ENCODE measurements at places on chromosomes 13 and 19.
A peak's percentile ranks its signal among the peaks of the same experiment; 100 is the strongest.

GRCh38 chr13:105144020-105144419, 1391.4 kb downstream of the EFNB2 start:
- H3K36me3 ChIP-seq = no peaks in the 10 kb centered on the region
- no peak overlapping the region for H3K27ac ChIP-seq
- no peak for DNase-seq
- no peak overlapping the region for H3K4me3 ChIP-seq
- H3K4me1 ChIP-seq = no peaks in the 10 kb centered on the region

GRCh38 chr19:17677002-17677401, 11.2 kb downstream of the UNC13A start:
- H3K36me3 ChIP-seq = no peaks in the 10 kb centered on the region
- H3K27ac ChIP-seq = no peak overlapping the region
- no peak overlapping the region for H3K4me3 ChIP-seq
- peaks cover 43% of the 10 kb centered on the region for H3K27me3 ChIP-seq

- no peak overlapping the region for H3K27ac ChIP-seq
- H3K4me3 ChIP-seq = no peak overlapping the region
- DNase-seq = no peak
- no peaks in the 10 kb centered on the region for H3K27me3 ChIP-seq
- H3K4me1 ChIP-seq = peaks cover 30% of the 10 kb centered on the region
- peaks cover 6% of the 10 kb centered on the region for H3K36me3 ChIP-seq
These were observed 127.0 kb downstream of the CDK8 start for GRCh38 chr13:26380930-26381329.

DNA sequence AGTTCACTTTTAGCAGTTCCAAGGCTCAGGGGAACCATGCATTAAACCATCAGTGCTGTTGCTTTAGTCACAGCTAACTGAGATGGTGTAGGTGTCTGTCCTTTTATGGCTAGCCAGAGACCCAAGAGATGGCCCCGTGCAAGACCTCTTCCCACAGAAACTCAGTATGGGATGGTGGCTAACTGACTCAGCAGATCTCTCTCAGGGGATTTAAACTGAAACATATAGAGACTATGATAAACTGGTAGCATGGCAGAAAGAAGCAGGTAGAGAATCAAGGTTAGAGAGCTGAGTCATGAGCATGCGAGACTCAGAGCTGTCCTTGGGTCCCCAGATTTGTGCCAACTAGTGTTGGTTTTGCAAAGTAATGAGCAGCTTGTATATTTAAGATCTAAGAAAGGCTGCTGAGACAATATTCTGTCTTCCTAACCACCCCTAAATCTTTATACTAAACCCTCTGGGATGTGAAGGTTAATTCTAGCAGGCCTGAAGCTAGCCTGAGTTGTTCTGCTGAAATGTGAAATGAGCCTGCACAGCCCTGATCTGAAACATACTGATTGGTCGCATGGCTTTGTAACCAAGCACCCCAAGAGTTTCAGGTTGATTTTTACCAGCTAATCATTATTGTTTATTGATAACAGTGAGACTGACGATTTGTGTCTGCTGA, 6.5 kb upstream of the SCEL start:
- H3K27me3 ChIP-seq = no peaks in the 10 kb centered on the region
- H3K4me1 ChIP-seq = no peaks in the 10 kb centered on the region

DNA sequence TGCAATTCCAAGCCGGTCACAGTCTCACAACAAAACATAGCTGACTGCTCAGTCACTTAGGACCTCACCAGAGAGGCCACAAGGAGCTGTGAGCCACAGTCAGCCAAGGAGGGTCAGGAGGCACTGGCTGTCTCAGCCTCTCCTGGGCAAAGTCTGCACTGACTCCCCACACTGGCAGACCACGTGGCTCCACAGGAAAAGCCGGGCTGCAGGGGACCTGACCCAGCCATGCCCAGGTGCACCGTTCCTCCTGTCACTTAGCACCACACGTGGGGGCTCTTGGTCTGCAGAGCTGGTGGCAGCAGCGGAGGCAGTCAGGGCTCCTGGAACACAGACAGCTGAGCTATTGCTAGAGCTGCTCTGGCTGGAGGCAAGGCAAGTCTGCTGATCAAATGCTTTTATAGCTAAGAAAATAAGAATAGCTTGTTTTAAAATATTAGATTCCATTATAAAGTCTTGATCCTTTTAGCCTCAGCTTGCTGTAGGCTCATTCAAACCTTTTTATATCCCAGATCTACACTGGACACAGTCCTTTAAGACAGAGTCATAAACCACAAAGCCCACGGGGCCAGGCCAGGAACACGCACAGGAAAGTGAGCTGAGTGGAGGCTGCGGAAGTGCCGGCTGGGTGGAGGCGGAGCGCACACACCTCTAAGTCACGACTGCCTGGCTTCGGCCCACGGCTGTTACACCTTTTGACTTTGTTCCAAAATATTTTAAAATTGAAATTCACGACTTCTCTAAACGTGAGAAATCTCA, 744.1 kb downstream of the UQCRFS1 start:
- H3K27ac ChIP-seq = no peak overlapping the region
- no peaks in the 10 kb centered on the region for H3K27me3 ChIP-seq
- H3K4me1 ChIP-seq = peaks cover 10% of the 10 kb centered on the region
- H3K36me3 ChIP-seq = no peaks in the 10 kb centered on the region
- no peak for DNase-seq

DNA sequence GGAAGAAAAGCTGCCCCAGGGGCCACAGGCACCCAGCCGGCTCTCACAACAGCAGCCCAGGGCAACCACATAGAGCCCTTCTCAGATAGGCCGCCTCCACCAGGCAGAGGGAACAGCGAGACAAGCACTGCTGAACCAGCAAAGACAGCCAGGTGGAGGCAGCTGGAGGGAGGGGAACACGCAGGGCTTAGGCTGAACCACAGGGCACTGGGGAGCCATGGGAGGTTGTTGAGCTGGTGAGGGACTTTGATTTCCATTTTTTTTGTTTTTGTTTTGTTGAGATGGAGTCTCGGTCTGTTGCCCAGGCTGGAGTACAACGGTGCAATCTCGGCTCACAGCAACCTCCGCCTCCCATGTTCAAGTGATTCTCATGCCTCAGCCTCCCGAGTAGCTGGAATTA, 3.5 kb downstream of the GAMT start:
- peak overlapping the region; percentile 51 for H3K4me3 ChIP-seq
- no peaks in the 10 kb centered on the region for H3K4me1 ChIP-seq
- no peak overlapping the region for H3K27ac ChIP-seq
- H3K27me3 ChIP-seq = no peaks in the 10 kb centered on the region
- no peaks in the 10 kb centered on the region for H3K36me3 ChIP-seq

GRCh38 chr19:3636506-3636905, 9.9 kb upstream of the CACTIN start:
- no peak for DNase-seq
- H3K4me3 ChIP-seq = no peak overlapping the region
- H3K36me3 ChIP-seq = no peaks in the 10 kb centered on the region
- H3K27ac ChIP-seq = no peak overlapping the region
- no peaks in the 10 kb centered on the region for H3K27me3 ChIP-seq

- H3K27me3 ChIP-seq = peaks cover 51% of the 10 kb centered on the region
- DNase-seq = peak; percentile 95
- H3K36me3 ChIP-seq = no peaks in the 10 kb centered on the region
- peak overlapping the region; percentile 14 for H3K27ac ChIP-seq
These were observed 2.0 kb downstream of the OLFM2 start for GRCh38 chr19:9934132-9934950.

DNA sequence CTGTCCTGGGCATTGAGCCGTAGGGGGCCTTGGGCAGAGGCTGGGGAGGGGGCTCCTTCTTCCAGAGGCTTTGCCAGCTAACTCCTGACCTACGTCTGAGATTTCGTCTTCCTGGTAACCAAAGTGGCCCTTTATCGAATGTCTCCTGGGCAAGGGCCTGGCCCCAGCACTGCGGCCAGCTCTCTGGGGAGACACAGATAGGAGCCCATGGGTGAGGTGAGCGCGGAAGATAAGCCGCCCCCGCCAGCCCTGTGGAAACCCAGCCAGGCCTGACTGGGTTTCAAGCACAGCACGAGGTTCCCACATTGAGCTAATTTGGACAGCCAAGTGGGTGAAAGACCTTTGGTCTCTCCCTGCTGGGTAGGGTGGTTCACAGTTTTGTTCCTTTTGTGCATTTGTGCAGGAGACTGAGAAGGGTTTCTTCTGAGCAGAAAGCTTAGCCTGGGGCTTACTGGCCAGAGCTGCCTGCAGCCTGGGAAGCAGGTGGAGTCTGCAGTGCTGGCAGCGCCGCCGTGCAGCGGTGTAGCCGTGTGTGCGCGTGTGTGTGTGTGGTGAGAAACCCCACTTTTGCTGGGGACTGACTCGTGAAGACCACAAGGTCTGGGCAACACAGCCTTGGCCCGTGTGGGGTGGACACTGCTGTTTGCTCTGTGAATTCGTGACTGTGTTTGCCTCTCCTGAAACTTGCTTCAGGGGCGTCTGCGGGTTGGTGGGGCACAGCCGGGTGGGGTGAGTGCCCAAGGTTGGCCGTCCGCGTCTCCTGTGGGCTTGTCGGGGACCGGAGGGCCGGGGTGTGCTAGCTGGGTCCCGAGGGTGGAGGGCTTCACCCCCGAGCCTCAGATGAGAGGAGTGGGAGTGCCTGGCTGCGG, 2.5 kb downstream of the BSG start:
- H3K27ac ChIP-seq = peak overlapping the region; percentile 75
- DNase-seq = no peak
- H3K4me1 ChIP-seq = peaks cover 31% of the 10 kb centered on the region
- H3K36me3 ChIP-seq = peaks cover 9% of the 10 kb centered on the region
- H3K27me3 ChIP-seq = peaks cover 13% of the 10 kb centered on the region

DNA sequence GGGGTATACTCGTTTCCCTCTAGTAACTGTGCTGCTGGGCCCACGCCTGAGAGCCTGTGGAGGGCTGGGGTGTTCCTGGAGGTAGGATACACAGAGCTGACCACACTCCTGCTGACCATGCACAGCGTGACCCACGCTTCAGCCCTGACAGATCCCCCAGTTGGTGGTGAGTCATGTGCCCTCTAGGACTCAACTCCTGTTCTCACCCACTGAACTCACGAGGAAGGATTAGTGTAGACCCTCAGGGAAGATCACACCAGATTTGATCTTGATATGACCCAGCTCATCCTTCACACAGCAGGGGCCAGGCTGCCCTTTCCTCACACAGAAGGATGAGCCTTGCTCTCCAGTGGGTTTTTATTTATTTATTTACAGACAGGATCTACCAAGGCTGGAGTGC, 13.3 kb upstream of the ACP7 start:
- H3K27ac ChIP-seq = no peak overlapping the region
- H3K36me3 ChIP-seq = no peaks in the 10 kb centered on the region
- H3K27me3 ChIP-seq = peaks cover 11% of the 10 kb centered on the region
- H3K4me1 ChIP-seq = no peaks in the 10 kb centered on the region
- no peak overlapping the region for H3K4me3 ChIP-seq

- no peaks in the 10 kb centered on the region for H3K27me3 ChIP-seq
- DNase-seq = no peak
- H3K4me3 ChIP-seq = no peak overlapping the region
- H3K4me1 ChIP-seq = peaks cover 5% of the 10 kb centered on the region
- H3K27ac ChIP-seq = no peak overlapping the region
These were observed 1120.7 kb downstream of the DIAPH3 start for GRCh38 chr13:59043016-59043415.

GRCh38 chr19:37484406-37485168, 15.4 kb downstream of the ZNF570 start:
- DNase-seq = no peak
- no peak overlapping the region for H3K4me3 ChIP-seq

DNA sequence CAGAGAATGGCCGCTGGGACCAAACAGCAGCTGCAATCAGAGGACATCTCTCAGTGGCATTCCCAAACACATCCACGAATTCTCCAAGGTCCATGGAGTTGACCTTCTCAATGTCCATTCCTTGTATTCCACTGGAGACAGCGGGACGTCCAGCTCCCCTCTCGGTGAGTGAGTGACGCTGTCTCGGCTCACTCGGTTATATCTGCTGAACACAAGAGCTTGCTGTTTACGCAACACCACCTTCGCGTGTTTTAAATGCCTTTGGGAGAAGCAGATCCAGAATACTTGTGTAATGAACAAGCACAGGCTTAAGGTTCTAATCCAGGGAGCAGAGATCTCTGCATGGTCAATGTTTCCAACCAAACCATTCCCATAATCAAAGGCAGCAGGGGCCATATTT, at the start of gene URAD:
TSS of gene URAD (minus strand) at position 174 of the 400 bp plus-strand sequence. CDS start at position 118, 56 bp downstream.
- no peaks in the 10 kb centered on the region for H3K4me1 ChIP-seq
- no peak for DNase-seq
- peaks cover 82% of the 10 kb centered on the region for H3K27me3 ChIP-seq
- no peak within 1 kb of the TSS for H3K27ac ChIP-seq

GRCh38 chr13:95100525-95101433, 200.5 kb downstream of the ABCC4 start:
- H3K4me1 ChIP-seq = peaks cover 48% of the 10 kb centered on the region
- no peaks in the 10 kb centered on the region for H3K27me3 ChIP-seq
- peak overlapping the region; percentile 95 for H3K27ac ChIP-seq
- H3K36me3 ChIP-seq = peaks cover 31% of the 10 kb centered on the region
- peak; percentile 23 for DNase-seq
- H3K4me3 ChIP-seq = peak overlapping the region; percentile 78

DNA sequence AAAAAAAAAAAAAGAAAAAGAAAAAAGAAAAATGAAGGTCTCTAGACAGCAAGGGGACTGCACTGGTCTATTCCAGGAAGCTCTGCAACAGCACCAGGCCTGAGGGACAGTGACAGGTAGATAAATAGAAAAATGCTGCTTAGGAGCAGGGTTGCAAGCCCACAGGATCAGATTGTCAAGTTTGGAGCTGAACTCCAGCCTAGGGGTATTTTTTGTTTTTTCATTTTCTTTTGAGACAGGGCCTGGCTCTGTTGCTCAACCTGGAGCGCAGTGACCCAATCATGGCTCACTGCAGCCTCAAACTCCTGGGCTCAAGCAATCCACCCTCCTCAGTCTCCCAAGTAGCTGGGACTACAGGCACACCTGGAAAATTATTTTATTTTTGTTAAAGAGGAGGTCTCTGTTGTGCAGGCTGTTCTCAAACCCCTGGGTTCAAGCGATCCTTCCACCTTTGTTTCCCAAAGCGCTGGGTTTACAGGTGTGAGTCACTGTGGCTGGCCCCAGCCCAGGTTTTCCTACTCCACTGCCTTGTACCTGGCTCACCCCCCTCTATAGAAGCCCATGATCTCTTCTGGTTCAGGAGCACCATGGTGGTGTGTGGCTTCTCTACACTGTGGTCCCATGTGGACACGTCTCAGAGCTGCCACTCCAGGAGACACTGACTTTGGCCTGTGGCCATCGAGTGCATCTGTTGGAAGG, 23.9 kb downstream of the POP4 start:
- H3K27me3 ChIP-seq = no peaks in the 10 kb centered on the region
- no peak for DNase-seq
- no peaks in the 10 kb centered on the region for H3K36me3 ChIP-seq
- H3K4me3 ChIP-seq = no peak overlapping the region

DNA sequence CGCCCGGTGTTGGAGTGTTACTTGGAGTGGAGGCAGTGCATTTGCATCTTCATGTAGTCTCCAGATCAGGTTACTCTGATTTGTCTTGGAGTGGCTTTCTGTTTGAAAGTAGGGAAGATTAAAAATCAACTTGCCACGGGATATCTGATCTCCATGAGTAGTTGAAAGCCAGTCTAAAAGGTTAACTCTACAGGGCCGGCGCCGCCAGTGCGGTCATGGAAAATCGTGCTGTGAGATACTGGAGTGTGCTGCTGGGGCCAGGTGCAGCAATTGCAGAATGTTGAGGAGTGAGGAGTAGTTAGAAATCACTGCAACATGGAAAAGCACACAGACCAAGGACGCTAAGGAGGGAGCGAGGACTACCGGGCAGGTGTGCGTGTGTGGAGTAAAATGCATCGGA, 175.0 kb downstream of the STK24 start:
- H3K27me3 ChIP-seq = no peaks in the 10 kb centered on the region
- H3K4me1 ChIP-seq = peaks cover 21% of the 10 kb centered on the region
- no peak overlapping the region for H3K4me3 ChIP-seq
- H3K36me3 ChIP-seq = peaks cover 3% of the 10 kb centered on the region
- no peak for DNase-seq
- H3K27ac ChIP-seq = no peak overlapping the region

GRCh38 chr13:26619358-26619757, 61.9 kb downstream of the WASF3 start:
- H3K4me3 ChIP-seq = no peak overlapping the region
- DNase-seq = no peak
- H3K27ac ChIP-seq = no peak overlapping the region
- H3K27me3 ChIP-seq = no peaks in the 10 kb centered on the region
- peaks cover 55% of the 10 kb centered on the region for H3K36me3 ChIP-seq
